ENCODE measurements at places on chromosomes 5 and 9.
A peak's percentile ranks its signal among the peaks of the same experiment; 100 is the strongest.

GRCh38 chr5:140571105-140571504 is 6.5 kb downstream of the SLC35A4 start:
- no peak for DNase-seq

DNA sequence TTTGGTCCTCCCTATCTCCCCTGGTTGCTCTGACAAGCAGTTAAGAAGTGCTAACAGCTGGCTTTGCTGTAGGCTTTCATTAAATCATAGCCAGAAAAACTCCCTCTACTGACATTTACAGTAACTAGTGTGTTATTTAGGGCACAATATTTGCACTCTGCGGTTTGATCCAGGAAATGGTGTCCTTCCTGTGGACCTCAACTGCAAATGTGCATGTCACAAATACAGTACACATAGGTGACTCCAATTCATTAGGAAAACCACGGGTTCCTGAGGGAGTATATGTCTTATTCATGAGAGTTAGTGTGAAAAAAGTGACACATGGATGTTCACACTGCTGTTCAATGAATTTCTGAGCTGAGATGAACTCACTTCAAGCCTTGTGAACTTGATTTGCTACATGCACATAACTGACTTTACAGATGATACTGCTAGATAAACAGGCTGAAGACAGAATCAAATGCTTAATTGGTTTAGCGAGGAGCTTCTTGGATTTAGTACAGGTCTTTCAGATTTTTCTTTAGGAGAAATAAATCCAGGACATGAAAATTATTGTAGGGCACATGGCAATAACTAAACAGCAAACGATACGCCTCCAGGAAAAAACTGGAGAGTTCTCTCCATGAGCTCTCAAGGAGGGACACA is 281.5 kb downstream of the EFNA5 start:
- DNase-seq: no peak

DNA sequence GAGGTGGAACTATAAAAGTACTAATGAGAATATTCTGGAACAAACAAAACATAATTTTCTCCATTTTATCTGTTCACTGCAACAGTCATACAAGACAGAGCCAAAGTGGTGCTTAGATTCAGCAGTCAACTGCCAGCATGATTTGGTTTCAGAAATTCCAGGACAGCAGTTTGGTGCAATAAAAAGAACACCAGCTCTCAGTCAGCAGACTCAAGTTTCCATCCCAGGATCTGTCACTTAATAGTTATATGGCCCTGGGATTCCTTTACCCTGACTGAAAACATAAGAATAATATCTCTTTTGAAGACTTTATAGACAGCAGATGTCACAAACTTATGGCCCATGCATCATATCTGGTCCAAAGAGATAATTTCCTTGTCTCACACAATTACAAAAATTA is 92.8 kb upstream of the RASEF start:
- no peak for DNase-seq

DNA sequence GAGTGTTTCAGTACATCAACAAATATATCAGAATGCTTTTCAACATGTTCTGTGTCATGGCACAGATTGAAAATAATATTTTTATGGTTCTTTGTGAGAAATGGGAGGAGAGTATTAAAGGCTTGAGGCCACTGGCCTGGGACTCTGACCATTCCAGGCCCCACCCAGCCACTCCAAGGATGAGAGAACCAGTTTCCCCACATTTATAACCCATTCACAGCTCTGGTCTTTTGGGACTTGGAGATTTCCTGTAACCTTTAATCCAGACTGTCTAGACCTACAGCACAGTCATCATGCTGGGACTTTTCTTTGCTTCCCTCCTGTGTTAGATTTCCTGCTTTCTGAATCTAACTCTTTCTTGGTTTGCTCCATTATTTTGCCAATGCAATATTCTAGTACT is 389.6 kb downstream of the KIAA0825 start:
- DNase-seq: no peak

- DNase-seq: no peak
These were observed 59.5 kb downstream of the PTBP3 start for GRCh38 chr9:112273876-112274275.

- no peak for DNase-seq
These were observed 1.2 kb upstream of the SQSTM1 start for GRCh38 chr5:179819296-179820126.

- DNase-seq: no peak
These were observed 379.5 kb upstream of the EDIL3 start for GRCh38 chr5:84764227-84764626.

DNA sequence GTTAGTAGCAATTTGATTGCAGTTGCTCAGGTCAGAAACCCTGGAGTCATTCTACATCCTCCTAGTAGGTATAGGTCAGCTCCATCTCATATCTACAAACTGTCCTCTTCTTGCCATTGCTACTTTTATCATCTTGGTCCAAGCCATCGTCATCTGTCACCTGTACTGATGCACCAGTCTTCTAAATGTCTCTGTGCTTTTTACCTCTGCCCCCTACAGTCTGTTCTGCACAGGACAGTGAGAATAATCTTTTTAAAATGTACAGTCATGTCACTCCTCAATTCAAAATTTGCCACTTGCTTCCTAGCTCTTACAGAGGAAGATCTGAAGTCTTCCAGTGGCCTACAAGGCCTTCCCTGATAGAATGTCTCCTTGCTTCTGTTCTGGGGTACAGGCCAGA is 6.8 kb downstream of the NNT start:
- no peak for DNase-seq

GRCh38 chr5:160315968-160316367 is 3.6 kb upstream of the CCNJL start:
- no peak for DNase-seq

DNA sequence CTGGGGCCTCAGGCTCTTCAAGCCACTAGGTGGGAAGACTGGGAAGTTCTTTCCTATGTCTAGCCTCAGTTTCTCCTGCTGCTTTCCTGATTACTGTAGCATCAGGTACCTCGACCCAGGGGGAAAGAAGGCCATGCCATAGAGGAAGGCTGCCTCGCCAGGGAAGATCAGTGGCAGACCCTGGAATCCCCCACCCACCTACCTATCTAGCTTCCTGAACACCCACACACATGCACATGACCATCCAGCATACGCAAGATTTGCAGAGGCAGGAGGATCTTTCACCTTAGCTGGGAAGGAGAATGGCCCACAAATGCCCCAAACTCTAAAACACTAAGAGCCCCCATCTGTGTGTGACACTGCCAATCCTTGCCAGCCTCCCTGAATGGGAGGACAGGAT is 8.0 kb downstream of the NR5A1 start:
- DNase-seq: no peak

DNA sequence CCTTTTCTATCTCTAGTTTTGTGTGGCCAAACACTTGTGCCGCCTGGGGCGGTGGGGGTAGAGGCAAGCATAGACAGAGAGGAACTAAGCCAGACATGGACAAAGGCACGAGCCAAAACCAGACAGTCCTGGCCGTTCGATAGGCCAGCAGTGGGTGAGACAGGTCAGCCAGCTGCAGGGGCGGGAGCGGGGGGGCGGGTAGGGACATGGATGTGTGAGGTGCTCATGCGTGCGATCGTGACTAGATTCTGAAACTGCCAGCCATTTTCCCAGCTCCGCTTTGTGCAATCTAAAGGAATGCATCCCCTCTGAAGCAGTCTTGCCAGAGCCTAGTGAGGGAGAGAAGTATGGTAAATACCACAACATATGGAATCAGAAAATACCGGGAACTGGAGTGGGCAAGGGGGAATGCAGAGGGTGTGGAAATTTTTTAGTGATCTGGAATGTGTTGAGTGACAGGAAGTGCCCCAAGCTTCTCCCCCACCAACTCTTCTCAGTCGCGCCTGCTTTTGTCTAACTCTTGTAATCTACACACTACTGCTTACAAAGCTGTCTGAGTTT is 111.9 kb downstream of the NR6A1 start:
- DNase-seq: peak; percentile 44

DNA sequence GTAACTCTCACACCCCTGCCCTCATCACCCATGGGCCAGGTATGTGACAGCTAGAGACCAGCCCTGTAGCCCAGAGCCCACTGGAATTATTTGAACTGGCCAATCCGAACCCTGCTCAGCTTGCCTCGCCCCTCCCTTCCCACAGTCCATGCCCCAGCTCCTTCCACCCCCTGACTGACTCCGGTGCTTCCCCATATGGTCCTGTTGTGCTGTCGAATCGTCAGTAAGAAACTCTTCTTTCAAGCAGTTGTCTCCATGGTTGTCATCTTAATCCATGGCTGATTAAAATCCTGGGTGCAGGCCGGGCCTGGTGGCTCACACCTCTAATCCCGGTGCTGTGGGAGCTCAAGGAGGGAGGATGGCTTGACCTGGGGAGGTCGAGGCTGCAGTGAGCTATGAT is 118.5 kb downstream of the COL23A1 start:
- DNase-seq: no peak
